Stimulated activated CD8-positive, alpha-beta memory T cell treated with anti-CD3 and anti-CD28 coated beads, Interleukin-7, amount 100 ng/mL, for 4 hours (primary cell): ENCODE measurements at places on chromosomes 11 and 22.
A peak's percentile ranks its signal among the peaks of the same experiment; 100 is the strongest.

- no peak for DNase-seq
Measured at GRCh38 chr11:119158467-119158866, 9.6 kb downstream of the ABCG4 start.

DNA sequence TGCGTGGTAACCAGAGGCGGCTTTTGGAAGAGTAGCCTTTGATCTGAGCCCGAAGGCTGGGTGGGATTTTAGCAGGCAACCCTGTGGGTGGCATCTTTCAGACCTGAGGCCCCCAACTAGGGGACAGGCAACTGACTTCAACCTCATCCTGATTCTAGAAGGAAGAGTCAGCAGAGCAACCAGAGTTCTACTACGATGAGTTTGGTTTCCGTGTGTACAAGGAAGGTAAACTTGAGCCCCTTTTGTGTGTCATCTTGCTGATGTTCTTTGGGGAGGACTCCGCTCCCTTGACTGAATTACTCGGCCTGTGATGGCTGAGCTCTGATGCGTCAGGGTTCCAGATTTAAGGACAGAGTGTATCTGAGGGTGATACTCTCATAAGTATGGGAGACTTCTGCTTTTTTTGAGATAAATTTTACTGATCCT, 31.6 kb downstream of the SGSM3 start:
- no peak for DNase-seq

DNA sequence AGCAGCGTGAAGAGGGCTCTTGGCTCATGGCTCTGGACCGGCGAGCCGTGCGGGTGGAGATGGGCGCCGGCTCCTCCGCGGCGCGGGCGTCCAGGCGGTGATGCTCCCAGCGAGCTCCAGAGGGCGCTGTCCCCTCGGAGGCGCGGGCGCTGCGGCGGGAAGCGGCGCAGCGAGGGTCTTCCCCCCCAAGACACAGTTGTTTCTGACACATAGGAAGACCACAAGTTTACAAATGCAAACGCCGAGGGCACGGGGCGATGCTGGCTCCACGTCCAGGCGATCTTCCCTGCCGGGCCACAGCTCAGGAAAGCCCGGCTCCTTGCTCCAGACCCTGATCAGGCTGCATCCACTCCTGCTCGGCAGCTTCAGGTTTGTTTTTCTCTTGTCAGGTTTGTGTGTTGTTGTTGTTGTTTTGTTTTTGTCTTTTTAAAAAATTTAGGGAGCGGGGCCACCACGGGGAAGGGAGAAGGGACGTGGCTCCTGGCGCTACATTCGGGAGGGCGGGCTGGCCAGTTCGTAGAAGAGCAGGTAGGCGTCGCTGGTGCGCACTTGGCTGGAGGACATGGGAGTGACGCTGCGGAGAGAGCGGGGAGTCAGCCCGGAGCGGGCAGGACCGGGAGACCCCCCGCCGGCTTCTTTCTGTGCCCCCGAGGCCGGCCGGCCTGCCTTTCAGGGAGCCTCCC, 10.0 kb upstream of the MFRP start:
- no peak for DNase-seq

DNA sequence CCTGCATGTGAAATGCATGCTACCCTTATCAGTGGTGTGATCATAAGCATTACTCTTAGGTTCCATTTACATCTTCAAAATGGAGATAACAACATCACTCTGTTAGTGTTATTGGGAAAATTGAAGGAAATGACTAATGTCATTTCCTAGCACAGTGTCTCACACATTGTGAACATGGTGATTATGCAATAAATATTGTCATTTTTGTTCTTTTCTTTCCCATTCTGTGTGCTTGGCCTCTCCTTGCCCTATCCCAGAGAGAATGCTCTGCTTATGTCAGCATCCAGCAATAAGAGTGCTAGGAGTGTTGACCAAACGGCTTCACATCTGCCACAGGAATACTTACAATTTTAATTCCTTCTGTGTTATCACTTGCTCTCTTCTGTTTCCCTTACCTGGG, 1024.1 kb upstream of the CCDC90B start:
- DNase-seq: no peak

DNA sequence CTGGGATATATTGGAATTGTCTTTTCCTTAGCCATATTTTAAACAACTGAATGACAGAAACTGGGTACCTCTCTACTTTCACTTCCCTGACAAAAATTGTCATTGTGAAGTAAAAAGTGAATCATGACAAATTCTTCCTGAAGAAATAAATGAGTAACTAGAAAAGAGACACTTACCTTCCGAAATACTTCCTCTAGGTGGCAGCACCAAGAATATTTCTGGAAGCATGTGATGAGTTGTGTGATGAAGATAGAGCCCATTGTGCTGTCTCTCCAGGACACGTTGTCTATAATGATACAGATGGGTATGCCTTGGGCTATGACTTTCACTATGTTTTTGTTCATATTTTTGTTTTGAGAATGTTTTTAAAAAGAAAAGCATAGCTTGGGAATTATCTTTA, 21.5 kb downstream of the CASP4 start:
- no peak for DNase-seq

DNA sequence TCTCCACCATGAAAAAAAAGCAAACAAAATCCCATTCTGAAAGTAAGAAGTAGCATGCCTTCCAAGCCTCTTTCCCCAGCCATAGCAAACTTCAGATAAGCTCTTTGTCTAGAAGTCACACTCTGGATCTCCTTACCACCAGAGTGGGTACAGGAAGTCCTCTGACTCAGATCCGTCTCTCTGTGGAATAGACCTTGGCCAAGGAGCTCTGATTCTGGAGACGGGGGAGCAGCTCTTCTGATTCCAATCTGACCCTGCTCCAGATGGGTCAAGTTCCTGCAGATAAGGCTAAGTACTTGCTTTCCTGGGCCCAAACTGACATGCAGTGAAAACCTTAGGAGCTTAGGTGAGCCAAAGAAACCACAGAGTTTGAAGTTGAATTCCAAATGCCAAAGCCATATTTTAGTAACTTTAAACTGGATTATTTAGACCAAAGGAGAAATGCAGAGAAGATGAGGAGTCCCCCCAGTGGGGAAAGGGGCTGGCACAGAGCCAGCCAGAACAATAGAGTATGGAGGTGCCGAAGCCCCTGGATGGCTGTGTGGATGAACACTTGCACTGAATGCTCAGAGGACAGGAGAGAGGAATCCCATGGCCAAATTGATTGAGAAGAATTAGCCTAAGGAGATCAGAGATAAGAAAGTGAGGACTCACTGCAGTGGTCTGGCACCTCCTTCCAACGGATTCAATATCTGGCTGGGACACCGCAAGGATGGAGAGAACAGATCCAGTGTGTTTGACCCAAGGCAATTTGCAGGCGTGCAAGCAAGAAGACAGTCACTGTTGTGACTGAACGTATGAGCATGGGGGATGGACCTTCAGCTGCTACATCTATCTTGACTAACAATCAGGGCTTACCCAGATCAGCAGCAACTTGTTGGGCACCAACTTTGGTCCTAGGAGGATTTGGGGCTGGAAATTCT, 54.9 kb downstream of the ENDOD1 start:
- DNase-seq: no peak

- no peak for DNase-seq
Measured at GRCh38 chr22:26041931-26042330, 127.3 kb upstream of the SEZ6L start.

DNA sequence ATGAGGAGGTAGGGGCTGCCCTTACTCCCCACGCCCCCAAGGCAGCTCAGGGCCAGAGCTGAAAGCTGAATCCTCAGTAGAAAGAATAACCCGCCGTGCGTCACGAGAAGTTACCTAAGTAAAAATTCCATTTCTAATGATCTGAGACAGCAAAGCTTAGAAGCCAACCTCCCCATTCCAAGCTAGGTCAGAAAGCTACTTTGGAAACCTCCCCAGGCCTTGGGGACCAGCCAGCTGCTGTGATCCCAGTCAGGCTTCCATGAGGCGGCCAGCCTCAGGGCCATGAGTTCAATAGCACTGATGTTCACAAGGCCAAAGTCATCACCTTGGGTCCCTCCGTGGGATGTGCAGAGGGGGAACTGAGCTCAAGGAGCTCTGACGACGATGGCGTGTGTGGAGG, 6.9 kb downstream of the SHISAL1 start:
- DNase-seq: no peak

DNA sequence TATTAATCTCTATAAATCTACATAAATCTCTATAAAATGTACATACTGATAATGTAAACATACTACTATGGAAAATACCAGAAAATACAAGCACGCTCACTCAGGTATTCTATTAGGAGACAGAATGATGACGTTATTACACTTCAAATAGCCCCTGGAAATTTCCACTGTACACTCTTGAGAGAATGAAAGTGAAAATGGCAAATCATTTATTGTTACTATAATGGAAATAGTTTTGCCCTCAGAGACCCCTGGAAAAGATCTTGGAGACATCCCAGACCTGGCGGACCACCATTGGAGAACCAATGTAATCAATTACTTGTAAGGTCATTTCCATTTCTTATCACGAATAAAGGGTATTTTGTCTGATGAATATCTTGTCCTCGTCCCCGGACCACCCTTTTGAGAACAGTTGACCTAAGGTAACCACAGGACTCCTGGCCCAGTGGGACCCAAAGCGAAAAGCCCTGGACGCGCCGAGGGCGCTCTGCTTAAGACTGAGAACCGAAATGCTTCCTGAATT, 509 bp upstream of the PRRG4 start:
- no peak for DNase-seq

DNA sequence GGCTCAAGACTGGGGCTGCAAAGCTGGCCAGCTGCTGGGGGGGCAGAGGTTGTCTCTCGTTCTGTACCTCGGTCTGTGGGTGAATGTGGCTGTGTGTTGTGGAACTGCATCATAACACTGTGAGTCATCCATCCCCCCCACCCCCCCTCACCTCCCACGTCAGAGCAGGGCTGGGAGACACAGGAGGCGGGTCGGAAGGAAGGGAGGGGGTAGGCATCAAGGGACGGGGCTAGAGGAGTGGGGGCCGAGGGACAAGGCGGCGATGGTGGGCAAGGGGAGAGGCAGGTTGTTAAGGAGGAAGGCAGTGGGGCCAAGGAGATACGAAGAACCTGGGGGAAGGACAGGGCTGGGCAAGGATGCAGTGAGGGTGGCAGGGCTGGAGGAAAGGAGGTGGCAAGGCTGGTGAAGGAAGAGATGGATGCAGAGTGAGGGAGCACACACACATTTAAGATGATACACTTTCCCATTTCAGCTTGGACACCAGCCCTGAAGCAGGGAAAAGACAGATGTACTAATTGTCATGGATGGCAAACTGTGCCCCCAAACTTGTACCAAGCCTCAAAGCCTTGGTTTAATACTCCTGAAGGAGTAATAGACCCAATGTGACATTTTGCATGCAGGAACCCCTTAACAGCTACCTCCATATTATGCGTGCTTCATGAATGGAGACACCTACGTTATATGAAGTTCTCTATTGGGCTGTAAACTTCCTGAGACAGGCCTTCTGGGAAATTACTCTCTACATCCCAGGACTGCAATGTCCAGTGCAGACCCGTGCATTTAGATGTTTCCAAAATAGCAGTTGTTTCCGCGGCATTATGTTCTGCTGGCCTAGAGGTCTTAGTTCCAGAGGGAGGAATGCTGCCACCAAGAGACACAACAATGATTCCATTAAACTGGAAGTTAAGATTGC, at the start of gene YPEL4:
Gene YPEL4 (minus strand): TSS at position 87 of the 913 bp plus-strand sequence. CDS start 2,805 bp downstream, outside the sequence.
- peak; percentile 61 for DNase-seq

DNA sequence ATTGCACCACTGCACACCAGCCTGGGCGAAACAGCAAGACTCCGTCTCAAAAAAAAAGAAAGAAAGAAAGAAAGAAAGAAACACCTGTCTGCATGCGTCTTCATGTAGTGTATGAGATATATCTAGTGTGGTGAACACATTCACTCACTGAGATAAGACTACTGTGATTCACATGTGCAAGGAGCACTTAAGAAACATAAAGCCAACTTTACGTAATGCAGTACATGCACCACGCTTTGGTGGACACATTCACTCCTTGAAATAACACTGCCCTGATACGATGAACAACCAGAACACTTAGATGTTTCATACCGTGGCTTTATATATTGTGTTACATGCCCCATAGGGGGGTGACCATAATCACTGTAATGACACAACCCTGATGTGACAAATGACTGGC, 96.0 kb downstream of the MICAL3 start:
- no peak for DNase-seq

DNA sequence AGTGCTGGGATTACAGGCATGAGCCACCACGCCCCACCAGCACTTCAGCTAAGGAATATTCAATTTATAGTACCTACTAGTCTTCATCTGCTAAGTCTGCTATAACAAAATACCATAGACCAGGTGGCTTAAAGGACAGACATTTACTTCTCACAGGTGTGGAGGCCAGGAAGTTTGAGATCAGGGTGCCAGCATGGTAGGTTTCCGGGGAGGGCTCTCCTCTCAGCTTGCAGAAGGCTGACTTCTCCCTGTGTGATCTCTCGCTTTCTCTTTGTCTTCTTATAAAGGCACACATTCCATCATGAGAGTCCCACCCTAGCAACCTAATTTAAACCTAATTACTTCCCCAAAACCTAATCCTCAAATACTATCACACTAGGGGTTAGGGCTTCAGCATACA, 433.0 kb downstream of the INSC start:
- DNase-seq: no peak

- peak; percentile 17 for DNase-seq
Measured at GRCh38 chr22:42317008-42317407, 46.6 kb upstream of the TCF20 start.

DNA sequence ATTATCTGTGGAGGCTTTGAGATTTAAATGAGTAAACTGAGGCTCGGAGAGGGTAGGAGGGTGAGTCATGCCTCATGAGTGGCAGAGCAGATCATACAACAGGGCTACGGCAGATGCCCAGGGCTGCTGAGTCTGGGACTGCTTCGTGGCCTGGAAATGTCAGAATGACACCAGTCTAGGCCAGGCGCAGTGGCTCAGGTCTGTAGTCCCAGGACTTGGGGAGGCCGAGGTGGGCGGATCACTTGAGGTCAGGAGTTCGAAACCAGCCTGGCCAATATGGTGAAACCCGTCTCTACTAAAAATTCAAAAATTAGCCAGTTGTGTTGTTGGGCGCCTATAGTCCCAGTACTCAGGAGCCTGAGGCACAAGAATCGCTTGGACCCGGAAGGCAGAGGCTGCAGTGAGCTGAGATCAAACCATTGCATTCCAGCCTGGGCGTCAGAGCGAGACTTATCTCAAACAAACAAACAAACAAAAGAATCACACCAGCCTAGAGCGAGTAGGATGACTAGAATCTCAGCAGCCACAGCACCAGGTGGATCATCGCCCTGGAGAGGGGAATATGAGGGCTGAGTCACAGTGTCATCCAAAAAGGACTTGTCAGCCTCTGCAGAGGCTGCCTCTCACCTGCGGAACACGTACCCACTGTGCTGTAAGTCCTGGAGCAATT, 48.6 kb upstream of the ADA2 start:
- no peak for DNase-seq

DNA sequence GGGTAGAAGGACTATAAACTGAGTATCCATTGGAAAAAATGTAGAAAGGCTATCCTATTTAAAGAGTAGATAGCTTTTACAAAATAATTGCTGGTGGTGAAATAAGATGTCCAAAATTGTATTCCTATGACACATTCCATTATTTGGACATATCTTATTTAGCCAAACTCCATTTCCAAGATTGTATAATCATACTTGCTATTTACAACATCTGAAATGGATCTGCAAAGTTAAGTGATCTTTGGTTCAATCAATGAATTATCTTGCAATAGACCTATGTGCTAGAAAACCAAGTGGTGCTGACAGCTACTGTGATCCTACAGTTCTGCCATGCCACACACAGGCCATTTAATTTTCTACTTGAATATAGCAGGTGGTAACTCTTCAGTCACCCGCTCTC, 11.0 kb upstream of the BLID start:
- DNase-seq: no peak

- DNase-seq: no peak
Measured at GRCh38 chr11:3885855-3886254, 30.4 kb downstream of the STIM1 start.

GRCh38 chr11:1399386-1400316, 9.9 kb downstream of the BRSK2 start:
- no peak for DNase-seq
